ENCODE measurements at places on chromosomes 2 and 18. TPM values are rescaled to one million over a fixed set of nuclear protein-coding genes. Genes with fewer than 3 reads are reported as not detected.

The INHBB gene
- 1.8 TPM for total RNA-seq

The CRYGD gene
- total RNA-seq: not detected

The MAP3K20 gene
- 32.0 TPM for total RNA-seq

The RNU2-63P gene
- not detected for total RNA-seq

The PHLPP1 gene
- 10.8 TPM for total RNA-seq

The THSD7B gene
- 0.04 TPM for total RNA-seq

The SNTG2 gene
- not detected for total RNA-seq

- no peaks in the 10 kb centered on the region for H3K27me3 ChIP-seq
- peak; percentile 49 for DNase-seq
- peak overlapping the region; percentile 78 for H3K27ac ChIP-seq
- no peaks in the 10 kb centered on the region for H3K36me3 ChIP-seq
- no peak overlapping the region for H3K4me3 ChIP-seq
Observed at GRCh38 chr2:68878753-68879152, 7.6 kb upstream of the BMP10 start.

GRCh38 chr2:24822049-24822706 is 29.0 kb downstream of the CENPO start:
- H3K36me3 ChIP-seq: peaks cover 21% of the 10 kb centered on the region
- no peak overlapping the region for H3K27ac ChIP-seq
- H3K27me3 ChIP-seq: no peaks in the 10 kb centered on the region
- no peak overlapping the region for H3K4me3 ChIP-seq

- H3K4me1 ChIP-seq: no peaks in the 10 kb centered on the region
- no peak overlapping the region for H3K27ac ChIP-seq
- no peaks in the 10 kb centered on the region for H3K36me3 ChIP-seq
- H3K4me3 ChIP-seq: no peak overlapping the region
- peak; percentile 22 for DNase-seq
Observed at GRCh38 chr18:54835944-54836343, 7.7 kb downstream of the RAB27B start.

GRCh38 chr2:109460553-109461324 is 153.0 kb downstream of the SEPTIN10 start:
- H3K36me3 ChIP-seq: no peaks in the 10 kb centered on the region
- H3K4me1 ChIP-seq: no peaks in the 10 kb centered on the region
- no peaks in the 10 kb centered on the region for H3K27me3 ChIP-seq

DNA sequence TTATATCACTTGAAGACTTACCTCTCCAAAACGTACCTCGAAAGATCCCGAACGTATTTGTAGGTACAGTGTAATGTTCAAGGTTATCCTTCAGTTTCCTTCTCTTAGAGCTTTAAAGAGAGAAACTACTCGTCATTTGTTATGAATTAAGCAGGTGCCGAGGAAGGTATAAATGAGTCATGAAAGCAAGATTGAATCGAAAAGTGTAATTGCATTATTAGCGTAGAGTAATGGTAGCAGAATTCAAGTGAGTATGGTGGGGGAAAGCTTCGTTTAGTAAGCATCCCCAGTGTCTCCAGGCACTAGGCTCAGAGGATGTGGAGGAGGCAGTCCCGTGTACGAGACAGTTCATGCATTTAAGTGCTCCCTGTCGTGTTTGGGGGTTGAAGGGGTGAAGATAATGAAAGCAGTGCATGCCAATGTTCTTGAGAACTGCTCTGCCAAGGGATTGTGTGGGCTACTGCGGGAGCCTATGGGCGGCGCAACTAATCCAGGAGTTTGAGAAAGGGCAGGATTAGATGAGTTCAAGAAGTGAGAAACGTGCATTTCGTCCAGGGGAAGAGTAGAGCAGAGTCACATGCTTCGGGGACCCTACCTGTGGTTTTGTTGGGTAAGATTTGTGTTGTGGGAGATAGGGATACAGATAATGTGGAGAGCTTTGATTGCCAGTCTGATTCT is 858 bp downstream of the POLR1B start:
- peak overlapping the region; percentile 64 for H3K4me3 ChIP-seq
- peak overlapping the region; percentile 76 for H3K27ac ChIP-seq
- peak; percentile 54 for DNase-seq
- H3K4me1 ChIP-seq: peaks cover 14% of the 10 kb centered on the region
- no peaks in the 10 kb centered on the region for H3K27me3 ChIP-seq

All from endothelial cell of umbilical vein (primary cell).